Right renal pelvis (tissue), 4 donors: ENCODE measurements at places on chromosomes 6 and 20.

DNA sequence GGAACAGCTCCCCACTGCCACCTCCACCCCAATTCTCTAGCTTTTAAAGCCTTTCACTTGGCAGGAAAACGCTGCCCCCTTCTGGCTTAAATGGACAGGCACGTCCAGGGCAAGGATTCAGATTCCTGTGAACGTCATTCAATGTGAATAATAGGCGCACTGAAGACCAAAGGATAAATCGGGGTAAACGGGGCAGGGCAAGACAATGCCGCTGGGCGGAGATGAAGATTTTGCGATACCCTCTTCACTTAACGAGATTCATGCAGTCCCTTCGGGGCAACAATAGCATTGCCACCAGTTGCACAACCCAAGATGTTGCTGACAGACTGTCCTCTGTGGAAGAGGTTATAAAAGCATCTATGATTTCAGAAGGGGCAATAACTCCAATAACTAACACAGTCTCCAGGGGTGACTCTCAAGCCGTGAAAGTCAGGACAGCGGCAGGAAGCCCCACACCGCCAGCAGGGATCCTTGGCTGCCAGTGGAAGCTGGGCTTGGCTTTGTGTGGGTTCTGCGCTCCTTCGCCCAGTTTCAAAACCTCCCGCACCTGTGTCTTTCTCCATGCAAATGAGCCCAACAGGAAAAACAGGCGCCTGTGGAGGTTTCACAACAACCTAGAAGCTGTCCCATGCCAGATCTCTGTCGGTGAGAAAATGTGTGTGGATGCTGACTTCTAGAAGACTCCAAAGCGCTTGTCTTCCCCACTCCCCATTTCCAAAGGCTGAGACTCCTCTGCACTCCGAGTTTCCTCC lies 291.8 kb downstream of the BMP7 start:
- no peak for DNase-seq

DNA sequence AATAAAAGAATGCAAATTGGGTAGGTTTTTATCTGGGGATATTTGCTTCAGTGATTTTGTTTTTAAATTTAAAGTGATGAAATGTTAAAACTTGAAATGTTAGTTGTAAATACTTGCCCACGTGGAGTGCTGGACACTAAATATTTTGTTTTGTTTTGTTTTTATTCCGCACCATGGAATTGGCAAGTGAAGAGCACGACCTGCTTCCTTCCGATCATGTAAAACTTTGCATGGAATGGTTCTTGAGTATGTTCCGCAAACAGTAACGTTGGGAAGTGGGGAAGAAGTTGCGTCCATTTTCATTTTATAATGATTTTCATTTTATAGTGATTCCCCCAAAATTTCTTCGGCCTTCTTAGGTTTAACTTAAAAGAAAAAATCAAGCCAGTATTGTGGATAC lies 765 bp downstream of the IRAK1BP1 start:
- no peak for DNase-seq

DNA sequence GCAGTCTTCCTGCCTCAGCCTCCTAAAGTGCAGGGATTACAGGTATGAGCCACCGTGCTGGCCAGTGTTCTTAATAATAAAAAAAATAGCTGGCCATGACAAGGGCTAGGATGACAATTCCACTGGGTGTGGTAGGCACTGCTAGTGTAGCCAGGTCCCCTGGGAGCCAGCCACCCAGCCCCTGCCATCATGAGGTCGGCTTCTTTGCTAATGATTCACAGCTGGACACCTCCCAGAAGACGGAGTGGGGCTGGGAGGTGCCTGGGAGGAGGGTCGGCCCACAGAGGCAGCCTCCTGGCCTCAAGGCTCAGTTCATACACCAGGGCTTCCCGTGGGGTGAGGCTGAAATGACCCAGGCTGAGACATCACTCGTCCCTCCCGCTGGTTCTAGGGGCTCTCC lies 230.4 kb downstream of the TAF4 start:
- no peak for DNase-seq

DNA sequence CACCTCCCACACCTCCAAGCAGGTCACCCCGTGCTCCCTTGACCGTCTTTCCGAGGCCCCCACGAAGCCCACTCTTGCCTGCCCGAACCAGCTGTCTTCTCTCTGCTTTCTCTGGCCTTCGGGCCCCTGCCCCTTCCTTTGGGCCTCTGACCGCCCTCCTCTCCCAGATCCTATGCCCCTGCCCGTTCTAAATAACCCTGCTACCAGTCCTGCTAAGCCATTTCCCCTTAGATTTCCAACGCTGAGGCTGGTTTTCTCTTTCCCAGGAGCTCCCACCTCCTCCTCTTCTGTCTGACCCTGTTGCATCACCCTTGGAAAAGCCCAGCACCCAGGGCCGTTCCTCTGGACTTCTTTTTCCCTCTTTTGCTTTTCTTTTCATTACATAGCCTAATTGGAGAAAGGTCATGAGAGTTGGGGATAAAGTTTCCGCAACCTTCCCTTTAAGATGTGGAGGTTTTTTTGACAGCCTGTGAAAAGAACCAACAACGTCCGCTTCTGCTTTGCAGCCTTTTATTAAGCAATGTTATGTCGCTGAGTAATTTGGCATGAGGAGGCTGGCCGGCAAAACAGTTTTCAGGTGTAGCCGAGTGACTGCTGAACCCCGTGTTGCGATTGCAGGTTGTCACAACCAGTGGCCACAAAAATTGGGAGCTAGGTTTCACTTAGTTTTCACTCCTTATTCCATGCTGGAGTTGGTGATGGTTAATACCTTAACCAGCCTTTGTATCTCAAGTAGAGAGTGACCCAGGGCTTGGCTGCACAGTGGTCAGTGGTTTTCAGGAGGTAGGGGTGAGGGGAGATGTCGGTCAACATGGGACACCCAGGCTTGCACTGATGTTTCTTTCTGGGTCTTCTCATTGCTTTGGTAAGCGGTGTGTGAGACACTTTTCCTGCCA lies 970 bp downstream of the BLTP3A start:
- DNase-seq, result peak; percentile 32

GRCh38 chr20:38789503-38790199 lies 15.8 kb upstream of the PPP1R16B start:
- no peak for DNase-seq

GRCh38 chr6:13718123-13718458 lies 6.5 kb upstream of the RANBP9 start:
- DNase-seq, result no peak

GRCh38 chr20:44217342-44218092 lies 6.9 kb upstream of the OSER1 start:
- DNase-seq, result no peak

GRCh38 chr6:35219683-35220326 lies 6.0 kb downstream of the SCUBE3 start:
- DNase-seq, result no peak

GRCh38 chr6:30938730-30939129 lies 2.0 kb upstream of the MUCL3 start:
- no peak for DNase-seq

DNA sequence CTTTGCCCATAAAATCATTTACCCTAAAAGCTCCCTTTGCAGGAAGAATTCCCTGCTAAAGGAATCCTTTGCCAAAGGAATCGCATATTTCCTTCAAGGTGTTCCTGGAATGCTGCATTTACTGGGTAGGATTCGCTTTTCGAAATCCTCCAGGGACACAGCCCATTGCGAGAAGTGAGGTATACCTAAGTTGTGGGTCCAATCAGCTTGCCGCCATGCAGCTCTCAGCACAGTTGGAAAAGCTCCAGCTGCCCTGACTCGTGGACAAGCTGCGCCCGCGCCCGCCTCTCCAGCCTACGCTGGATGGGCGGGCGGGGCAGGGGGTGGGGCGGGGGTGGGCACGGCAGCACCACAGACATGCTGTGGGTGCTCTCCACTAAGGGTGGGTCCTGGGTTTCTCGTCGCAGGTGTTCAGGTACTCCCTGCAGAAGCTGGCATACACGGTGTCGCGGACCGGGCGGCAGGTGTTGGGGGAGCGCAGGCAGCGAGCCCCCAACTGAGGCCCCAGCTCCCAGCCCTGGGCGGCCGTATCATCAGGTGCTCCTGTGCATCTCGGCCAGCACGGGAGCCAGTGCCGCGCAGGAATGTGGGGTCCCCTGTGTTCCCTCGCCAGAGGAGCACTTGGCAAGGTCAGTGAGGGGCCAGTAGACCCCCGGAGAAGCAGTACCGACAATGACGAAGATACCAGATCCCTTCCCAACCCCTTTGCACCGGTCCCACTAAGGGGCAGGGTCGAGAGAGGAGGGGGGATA lies 1.4 kb downstream of the NNAT start:
- no peak for DNase-seq

DNA sequence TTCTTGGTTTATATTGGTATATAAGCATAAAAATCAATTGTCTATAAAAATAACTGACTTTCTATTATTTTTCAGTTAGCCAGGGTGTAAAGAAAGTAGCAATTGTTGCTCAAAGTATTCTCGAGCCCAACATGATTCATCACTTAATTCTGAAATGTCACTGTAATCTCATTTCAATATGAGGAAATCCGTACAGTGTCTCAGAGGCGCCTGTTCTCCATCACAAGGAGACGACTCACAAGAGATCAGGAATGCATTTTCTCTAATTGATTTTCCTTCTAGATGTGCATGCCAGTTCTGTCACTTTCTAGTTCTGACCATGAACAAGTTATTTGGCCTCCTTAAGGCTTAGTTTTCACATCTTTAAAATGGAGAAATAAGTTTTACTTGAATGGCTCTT lies 753.1 kb downstream of the MAFB start:
- DNase-seq, result no peak

GRCh38 chr6:147508042-147508865 lies at the start of gene SAMD5:
Gene SAMD5, plus strand, starts transcription at chr6:147508690. Its CDS starts 239 bp downstream, at chr6:147508929.
- no peak for DNase-seq

- DNase-seq, result no peak
Measured at GRCh38 chr20:25053255-25054031, 4.5 kb downstream of the ACSS1 start.

- DNase-seq, result no peak
Measured at GRCh38 chr20:54914995-54915394, 439.6 kb downstream of the DOK5 start.
